LHCN-M2 (cell line): ENCODE measurements at places on chromosomes 2 and 18.
A peak's percentile ranks its signal among the peaks of the same experiment; 100 is the strongest.

DNA sequence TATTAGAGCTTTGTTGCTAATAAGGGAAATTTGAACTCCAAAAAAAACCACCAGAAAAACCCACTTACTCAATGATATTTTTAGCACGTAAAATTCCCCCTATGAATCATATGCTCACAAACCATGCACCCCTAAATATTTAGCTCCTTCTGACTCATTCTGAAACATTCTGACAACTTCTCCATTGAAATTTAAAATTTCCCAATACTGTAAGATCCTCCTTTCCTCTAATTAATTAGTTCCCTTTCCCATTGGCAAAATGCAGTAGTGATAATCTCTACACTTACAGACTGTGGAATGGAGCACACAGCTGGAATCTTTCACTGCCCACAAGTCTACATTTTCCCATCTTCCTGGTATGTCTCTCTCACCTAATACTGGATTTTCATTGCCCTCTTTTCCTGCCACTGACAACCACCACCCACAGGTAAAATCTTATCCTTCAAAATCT, 215.8 kb upstream of the ACVR2A start:
- peak; percentile 34 for DNase-seq

- no peak for DNase-seq
These were observed 5.3 kb downstream of the MAB21L4 start for GRCh38 chr2:240890691-240891090.

- peak; percentile 78 for DNase-seq
These were observed 555.7 kb downstream of the DSC3 start for GRCh38 chr18:30486856-30487255.

GRCh38 chr2:72145289-72145657, 2.4 kb downstream of the CYP26B1 start:
- no peak for DNase-seq

DNA sequence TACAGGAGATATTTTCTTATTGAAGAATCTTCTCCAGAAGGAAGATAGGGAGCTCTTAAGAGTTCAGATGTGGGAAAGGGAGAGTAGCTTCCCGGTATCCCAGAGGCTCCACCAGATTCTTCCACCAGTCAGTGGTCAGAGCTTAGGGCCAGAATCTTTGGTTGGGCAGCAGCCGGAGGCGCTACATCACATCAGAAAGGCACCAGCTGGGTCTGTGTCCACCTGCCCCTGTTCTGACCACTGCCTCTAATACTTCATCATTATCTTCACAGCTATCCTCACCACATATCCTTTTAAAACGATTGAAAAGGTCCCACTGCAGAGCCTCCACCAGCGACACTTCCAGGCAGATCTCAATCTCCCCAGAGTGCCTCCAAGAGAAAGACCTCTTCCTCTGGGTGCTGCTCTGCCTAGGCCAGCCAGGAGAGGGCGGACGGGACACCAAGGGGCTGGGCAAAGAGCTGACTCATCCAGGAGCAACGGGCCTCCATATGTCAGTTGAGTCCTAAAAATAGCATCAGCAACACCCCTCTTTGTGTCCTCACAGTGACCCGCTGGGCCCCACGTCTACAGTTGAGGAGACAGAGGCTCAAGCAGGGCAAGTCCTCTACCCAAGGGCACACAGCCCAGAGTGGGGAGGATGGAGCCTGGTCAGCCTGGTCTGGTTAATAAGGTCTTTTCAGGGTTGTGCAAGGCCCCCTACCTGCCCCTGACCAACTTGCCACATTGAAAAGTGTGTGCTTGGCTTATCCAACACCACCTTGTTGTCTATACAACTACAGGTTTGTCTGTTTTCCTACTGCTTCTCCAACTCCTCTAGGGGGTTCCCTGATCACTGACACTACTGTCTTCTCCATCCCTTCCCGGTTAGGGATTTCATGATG, 81.2 kb downstream of the ADD2 start:
- peak; percentile 72 for DNase-seq

GRCh38 chr2:58350484-58350883, 109.4 kb upstream of the FANCL start:
- DNase-seq: no peak

- DNase-seq: no peak
These were observed 65.0 kb downstream of the NYAP2 start for GRCh38 chr2:225464346-225465025.

DNA sequence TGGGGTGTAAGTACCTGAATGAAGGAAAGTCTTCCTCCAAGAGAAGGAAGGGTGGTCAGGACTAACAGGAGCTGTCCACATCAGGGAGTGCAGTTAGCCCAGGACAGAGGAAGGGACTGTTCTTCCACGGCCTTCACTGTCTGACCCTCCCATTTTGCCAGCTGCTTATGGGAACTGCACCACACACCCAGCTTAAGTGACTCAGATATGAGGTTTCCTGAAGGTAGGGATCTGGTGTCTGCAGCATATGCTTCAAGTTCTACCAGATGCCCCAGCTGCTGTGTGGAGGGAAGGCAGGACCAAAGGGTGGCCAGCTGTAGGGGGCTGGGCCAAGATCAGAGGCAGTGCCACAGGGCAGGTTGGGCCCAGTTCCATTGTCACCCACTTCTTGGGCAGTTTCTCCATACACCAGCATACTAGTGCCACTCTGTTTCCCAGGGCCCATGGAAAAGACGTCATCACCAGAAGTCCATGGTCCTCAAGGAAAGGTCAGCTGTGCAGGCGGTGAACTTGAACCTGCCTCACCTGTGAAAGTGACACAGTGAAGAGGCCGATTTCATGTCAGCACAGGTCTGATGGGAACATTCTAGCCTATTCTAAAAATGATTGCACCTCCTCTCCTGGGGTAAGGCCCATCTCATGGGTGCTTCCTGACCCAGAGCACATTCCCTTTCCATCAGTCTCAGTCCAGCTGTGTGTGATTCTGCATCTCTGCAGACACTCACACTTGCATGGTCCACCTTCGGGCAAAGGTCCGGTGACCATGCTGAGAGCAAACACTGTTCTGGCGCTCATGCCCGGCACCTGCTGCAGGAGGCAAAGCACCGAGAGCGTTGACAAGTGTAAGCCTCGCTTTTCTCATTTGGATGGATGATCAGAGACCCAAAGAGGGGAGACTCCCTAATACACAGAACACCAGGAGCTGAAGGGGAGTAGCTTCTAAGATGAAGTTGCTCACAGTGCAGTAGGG, 68.0 kb downstream of the ACAA2 start:
- DNase-seq: peak; percentile 69

GRCh38 chr2:112199188-112199587, 55.7 kb downstream of the ZC3H8 start:
- DNase-seq: no peak

DNA sequence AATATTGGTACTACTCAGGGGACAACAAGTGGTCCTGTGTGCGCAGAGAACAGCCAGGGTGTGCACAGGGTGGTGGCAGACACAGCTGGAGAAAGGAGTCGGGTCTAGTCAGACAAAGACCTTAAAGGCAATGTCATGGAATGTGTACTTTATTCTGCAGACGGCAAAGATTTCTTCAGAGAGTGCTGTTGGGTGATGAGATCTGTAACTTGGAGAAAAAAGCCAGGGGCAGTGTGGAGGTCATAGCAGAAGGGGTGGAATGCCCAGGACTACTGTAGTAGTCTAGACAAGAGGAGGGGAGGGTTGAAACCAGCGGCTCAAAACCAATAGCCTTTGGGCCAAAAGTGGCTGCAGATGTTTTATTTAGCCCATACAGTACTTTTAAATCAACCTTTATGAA, 121.3 kb upstream of the ZFP36L2 start:
- DNase-seq: no peak

DNA sequence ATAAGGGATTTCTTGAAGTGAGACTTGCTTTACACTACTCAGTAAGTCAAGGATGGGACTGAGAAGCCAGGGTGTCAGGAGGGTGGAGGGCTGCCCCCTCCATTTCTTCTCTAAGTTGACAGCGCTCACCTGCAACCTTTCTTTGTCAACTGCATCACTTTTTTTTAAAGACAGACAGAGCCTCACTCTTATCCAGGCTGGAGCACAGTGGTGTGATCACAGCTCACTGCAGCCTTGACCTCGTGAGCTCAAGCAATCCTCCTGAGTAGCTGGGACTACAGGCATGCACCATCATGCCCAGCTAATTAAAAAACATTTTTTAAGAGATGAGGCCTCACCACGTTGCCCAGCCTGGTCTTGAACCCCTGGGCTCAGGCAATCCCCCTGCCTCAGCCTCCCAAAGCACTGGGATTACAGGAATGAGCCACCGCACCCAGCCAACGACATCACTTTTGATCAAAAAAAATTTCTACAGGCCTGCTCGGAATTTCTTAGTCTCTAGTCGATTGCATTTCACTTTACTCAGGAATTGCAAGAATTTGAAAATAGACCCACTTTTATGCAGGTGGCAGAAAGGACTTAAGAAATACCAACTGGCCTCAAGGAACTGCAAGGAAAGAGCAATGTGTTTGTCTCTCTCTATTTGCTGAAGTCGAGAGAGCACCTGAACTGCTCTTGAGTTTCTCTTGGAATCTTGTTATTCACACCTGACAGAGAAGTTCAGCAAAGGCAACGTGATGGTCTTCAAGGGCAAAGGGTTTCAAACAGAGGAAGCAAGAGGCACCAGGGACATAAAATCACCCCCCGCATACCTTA, 101.4 kb downstream of the MYOM1 start:
- DNase-seq: no peak

- no peak for DNase-seq
These were observed 5.9 kb downstream of the SCYGR3 start for GRCh38 chr2:227608561-227609338.

DNA sequence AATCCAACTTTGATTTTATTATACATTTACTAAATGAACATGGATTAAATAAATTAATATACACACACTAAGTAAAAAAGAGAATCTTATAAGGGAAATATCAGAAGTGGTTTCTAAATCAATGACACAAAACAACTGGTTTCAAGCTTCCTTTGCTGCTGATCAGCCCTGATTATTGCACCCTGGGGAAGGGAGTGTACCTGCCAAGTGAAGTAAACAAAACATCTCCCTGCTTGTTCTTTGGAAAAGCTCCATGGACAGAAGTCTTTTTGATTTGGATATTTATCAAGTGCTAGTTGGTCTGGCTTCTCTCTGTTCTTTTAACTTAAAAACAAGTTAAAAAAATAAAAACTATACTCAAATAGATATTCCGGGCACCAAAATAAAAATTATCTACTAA, 190.1 kb downstream of the PDE11A start:
- DNase-seq: no peak

DNA sequence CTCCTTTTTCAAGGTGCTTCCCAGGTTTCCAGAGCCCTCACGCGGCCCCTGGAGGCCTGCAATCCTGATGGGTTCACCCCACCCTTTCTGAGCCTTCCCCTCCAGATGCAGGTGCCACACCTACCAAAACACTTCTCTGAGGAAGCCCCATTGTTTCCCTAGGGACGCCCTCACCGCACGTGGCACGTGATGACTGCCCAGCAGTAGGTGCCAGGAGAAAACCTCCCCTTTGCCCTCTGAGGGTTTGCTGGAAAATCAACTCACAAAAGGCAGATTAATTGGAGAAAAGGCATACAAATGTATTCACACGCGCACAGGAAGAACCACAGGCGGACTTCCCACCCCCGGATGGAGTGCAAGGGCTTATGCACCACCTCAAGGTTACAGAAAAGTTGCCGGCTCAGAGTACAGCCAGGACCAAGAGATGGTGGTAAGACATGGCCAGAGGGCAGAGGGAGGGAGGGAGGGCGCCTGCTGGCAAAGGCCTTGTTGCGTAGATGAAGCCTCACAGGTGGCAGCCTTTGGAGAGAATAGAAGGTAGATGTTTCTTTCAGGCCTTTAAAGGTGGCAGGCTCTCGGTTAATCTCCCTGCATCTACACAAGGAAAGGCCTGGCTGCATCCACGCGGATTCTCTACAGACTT, 269.4 kb upstream of the RAB6C start:
- no peak for DNase-seq

- DNase-seq: peak; percentile 22
These were observed 57.1 kb downstream of the RAPGEF4 start for GRCh38 chr2:172792711-172793110.
